D341Med (cell line): ENCODE measurements at places on chromosomes 11 and 22.
A peak's percentile ranks its signal among the peaks of the same experiment; 100 is the strongest.

DNA sequence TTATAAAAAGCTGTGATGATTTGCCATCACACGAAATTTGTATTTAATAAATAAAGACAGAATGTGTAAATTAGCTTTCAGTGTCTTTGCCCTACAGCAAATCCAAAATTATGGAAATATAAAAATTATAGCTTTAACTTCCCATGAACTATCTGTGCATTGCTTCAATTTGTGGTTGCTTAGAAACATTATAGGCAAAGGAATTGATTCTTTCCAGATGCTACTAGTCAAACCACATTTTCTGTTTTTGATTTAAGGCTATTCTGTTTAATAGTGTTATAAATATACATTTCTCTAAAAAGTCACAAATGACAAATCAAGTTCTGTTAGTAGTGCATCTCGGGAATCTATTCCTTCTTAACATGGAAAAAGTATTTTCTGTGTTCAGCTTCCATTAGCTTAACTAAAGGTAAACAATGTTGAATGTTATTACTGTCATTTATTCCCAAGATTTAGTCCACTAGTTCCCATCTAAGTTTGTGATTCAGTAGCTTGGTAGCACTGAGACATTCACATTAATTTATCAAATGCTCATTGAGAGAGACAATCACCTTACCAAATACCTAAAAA, 1086.3 kb upstream of the CCDC90B start:
- DNase-seq = no peak

DNA sequence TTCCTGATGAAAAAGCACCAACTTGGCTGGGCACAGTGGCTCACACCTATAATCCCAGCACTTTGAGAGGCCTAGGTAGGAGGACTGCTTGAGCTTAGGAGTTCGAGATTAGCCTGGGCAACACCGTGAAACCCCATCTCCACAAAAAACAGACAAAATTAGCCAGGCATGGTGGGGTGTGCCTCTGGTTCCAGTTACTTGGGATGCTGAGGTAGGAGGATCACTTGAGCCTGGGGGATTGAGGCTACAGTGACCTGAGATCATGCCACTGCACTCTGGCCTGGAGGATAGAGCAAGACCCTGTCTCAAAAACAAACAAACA, 3.0 kb downstream of the HPS4 start:
- no peak for DNase-seq

DNA sequence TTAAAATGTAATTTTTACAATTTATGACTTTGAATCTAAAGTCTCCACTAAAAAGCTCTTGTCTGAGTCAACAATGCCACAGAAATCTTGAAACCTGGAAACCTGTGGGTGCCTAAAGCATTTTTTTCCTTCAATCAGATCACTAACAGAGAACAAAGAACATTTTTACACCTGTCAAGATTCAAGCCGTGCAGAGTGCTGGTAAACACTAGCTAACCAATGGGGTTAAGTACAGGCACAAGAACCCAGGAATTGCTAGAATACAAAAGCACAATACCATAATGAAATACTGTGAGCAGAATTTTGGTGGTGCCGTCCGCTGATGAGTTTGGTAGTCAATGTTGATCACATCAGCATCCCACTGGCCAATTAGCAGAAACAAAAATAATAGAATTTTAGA, 380.3 kb upstream of the PITPNB start:
- DNase-seq = no peak

GRCh38 chr22:30876915-30877553, 91.5 kb downstream of the MORC2 start:
- peak; percentile 27 for DNase-seq

- DNase-seq = peak; percentile 81
Measured at GRCh38 chr11:64553554-64554201, 37.3 kb upstream of the SLC22A12 start.

- DNase-seq = no peak
Measured at GRCh38 chr11:36109590-36109849, 165.7 kb downstream of the LDLRAD3 start.

DNA sequence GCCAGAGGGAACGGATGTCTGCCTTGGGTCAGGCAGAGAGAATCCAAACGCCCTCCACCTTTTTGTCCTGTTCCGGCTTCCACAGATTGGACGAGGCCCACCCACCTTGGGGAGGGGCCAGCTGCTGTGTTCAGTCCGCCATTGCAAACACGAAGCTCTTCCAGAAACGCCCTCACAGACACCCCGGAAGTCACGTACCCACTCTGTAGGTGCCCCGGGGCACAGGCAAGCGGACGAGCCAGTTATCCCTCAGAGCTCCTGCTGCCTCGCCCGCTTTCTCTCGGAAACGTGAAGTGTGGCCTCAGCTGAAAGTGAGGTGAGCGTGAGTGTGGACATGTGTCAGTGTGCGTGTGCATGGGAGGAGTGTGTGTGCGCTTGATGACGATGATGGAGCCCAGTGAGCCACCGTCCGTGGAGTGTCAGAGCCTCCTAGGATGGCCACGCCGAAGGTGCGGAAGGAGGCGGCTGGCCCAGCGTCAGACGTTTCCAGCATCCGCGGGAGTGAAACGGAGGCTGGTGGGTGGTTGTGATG, 869.2 kb downstream of the TBC1D22A start:
- DNase-seq = no peak

GRCh38 chr11:1507381-1508140, 21.0 kb upstream of the MOB2 start:
- DNase-seq = no peak

DNA sequence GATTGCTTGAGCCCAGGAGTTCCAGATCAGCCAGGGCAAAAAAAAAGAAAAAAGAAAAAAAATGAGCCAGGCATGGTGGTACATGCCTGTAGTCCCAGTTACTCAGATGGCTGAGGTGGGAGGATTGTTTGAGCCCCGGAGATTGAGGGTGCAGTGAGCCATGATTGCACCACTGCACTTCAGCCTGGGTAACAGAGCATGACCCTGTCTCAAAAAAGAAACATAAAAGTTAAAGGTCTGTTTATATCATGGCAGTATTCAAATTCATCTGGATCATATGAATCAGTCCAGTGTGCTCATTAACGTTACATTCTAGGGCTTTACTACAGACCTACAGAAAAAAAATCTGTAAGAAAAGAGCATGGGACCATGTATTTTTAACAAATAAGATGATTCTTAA, 13.9 kb downstream of the HSD17B12 start:
- no peak for DNase-seq

DNA sequence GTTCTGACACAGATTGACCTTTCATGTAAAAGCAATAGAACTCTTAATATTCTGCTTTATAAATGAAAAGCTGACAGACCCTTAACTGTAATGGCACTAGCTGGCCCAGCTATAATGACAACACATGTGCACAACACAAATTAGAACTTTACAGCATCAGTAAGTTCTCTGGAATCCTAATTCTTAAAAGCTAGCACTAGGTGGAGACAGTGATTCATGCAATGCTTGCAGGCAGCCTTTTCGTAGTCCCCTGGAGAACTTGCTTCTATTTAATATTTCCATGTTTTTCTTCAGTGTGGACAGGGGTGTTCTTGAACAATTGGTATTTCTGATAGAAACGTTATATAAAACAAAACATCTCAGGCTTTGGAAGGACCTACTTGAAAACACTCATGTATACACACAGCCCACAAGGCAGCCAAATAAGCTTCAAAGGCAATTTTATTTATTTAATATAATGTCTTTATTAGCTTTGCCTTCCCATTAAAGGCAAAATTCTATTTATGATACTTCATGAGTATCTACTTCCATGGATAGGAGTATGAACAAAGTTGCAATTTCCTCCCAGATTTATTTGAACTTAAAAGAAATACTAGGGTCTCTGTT, 374.3 kb upstream of the MPPED2 start:
- DNase-seq = peak; percentile 39

- DNase-seq = no peak
Measured at GRCh38 chr11:122375687-122376399, 259.8 kb upstream of the BLID start.

GRCh38 chr11:58776891-58777710, 45.4 kb upstream of the GLYAT start:
- DNase-seq = no peak

DNA sequence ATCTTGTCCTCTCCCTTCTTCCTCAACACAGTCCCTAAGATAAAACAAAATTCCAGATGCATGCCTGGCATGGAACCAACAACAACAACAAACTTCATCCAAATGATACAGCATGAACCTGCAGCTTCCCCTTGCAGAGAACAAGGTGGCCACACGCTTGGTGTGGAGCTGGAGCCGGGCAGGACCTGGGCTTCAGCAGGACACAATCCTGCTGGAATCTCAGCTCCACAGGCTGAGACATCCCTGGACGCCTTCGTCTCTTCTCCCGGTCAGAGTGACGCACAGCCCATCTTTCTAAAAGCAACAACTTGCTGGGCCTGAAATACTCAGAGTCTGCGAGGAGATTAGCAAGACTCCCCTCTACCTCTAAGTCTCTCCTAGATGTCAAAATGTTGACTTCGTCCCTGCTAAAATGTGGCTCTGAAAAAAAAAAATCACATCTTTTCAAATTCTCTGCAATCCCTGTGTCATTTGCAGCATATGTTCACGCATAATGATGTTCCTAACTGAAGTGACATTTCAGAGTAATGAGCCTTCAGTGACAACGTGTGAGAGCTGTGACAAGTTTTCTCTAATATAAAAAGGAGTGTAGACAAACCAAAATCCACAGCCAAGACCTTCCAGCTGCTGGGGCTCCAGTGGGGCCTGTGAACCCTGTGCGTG, 1232.3 kb downstream of the TBC1D22A start:
- no peak for DNase-seq

DNA sequence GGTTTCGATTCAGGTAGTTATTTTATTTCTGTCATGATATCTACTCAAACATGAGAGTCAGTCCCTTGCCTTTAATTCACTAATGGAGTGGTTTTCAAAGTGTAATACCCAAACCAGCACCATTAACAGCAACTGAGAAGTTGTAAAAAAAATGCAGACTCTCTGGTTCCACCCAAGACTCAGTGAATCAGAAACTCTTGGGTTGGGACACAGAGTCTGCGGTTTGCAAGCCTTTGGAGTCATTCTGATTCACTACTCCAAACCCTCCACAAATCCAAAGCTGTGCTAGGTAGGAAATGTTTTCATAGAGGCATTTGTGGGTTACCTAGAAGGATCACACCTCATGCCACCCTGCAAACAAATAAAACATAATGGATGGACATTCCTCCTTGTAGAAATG, 340.1 kb downstream of the NTM start:
- no peak for DNase-seq

DNA sequence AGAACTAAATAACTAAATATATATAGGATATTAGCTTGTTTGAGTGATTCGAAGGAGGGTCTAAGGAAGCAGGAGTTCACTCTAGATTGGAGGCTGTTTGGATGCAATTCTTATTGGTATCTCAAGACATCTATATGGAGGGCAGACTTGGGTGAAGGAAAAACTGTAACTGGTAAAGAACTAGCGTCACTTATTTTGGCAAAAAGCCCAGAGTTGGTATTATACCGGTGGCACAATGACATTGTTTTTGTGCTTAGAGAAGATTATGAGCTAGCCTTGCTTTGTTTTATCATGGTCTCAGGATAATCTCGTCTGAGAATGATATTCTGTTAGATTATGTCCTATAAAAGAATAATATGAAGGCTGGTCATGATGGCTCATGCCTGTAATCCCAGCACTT, 6.0 kb upstream of the SLC35F2 start:
- DNase-seq = no peak

- DNase-seq = no peak
Measured at GRCh38 chr11:31881825-31882224, 70.7 kb upstream of the PAX6 start.

DNA sequence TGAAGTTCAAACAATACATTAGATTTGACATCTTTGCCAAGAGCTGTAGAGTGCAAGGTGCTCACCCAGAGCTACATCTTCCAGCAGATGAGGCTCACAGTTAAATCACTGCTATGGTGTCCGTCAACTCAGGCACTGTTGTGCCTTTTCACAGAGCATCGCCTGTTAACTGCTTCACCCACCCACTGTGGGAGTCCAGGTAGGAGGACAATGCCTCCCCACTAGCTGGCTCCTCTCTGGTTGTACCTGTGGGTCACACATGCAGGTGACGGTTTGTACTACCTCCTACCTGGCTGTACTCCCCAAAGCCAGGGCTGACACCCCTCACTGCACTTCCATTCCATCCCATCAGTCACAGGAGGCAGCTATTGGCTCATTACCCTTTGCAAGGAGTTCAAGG, 84.6 kb upstream of the TOP3B start:
- no peak for DNase-seq
